ENCODE measurements at places on chromosomes 16 and 17. TPM values are rescaled to one million over a fixed set of nuclear protein-coding genes. Genes with fewer than 3 reads are reported as not detected.

RFFL gene
- 23.7 TPM for total RNA-seq

DOC2B gene
- 41.5 TPM for total RNA-seq

SMG1 gene
- 68.1 TPM for total RNA-seq

KRTAP1-5 gene
- total RNA-seq = not detected
